ENCODE measurements at places on chromosomes 1 and 21. TPM values are rescaled to one million over a fixed set of nuclear protein-coding genes. Genes with fewer than 3 reads are reported as not detected.

The FCGR3A gene
- 0.80 TPM for polyA plus RNA-seq

The NPR1 gene
- 3.0 TPM for polyA plus RNA-seq

The LCE1A gene
- not detected for polyA plus RNA-seq

GRCh38 chr1:55316947-55317662, 101.9 kb upstream of the USP24 start:
- DNase-seq: no peak

- peak; percentile 67 for DNase-seq
Measured at GRCh38 chr1:34684266-34684665, 70.6 kb upstream of the GJB5 start.

GRCh38 chr1:167737169-167737568, 15.4 kb downstream of the MPZL1 start:
- no peak for DNase-seq

DNA sequence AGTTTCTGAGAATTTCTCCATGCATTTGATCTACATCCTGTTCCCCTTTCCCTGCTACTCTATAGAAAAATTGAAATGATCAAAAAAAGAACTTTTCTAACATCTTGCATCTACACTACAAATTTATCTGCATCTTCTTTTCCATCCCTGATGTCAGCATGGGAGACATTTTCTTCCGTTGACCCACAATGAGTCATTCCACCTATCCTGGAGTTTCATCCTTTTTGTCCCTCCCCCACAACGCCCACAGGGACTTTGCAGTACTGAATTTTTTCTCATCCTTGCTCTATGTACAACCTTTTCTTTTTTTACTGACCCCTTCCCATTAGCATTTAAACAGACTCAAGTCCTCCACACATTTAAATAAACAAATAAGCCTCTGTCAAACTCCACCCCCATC, 112.2 kb upstream of the MROH9 start:
- DNase-seq: no peak

- no peak for DNase-seq
Measured at GRCh38 chr1:110254604-110255391, 44.7 kb downstream of the KCNC4 start.

- peak; percentile 64 for DNase-seq
Measured at GRCh38 chr1:167121375-167122120, 27.7 kb downstream of the STYXL2 start.

All from hepatocyte (in vitro differentiated cells).